ENCODE measurements at places on chromosomes 16 and 17.

- DNase-seq = no peak
Observed at GRCh38 chr16:56930486-56931270, 1.3 kb upstream of the HERPUD1 start.

DNA sequence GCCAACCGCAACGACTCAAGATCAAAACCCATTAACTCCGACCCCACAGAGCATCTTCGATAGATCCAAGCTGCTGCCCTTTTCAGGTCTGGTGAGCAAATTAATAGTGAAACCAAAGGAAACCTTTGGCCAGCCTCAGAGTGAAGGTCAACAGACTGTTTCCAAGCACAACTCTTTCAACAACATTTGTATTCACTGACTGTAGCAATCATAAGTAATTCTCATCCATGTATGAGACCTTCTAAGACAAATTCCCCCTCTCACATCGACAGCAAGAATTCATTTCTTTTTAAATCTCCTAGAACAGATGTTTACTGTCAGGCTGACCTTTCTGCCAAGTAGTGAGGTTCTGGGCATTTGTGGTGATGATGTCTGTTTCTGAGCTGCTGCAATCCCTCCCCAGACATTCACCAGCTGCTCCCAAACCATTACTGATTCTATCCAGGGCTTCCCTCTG, 64.2 kb downstream of the SLC39A11 start:
- peak; percentile 65 for DNase-seq

GRCh38 chr16:89256651-89257254, 39.2 kb downstream of the ZNF778 start:
- DNase-seq = peak; percentile 65

DNA sequence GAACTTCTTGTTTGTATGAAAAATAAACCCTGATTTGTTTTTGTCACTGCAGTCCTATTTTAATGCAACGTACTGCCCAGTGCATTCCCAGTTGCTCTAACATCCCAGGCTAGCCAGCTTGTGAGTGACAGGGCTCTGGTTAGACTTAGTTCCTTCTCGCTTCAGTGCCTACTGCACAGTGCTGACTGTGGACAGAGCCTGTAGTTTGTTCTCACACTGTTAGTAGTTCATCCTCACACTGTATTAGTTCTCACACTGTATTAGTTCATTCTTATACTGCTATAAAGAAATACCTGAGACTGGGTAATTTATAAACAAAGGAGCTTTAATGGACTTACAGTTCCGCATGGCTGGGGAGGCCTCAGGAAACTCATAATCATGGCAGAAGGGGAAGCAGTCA, 116.6 kb upstream of the SALL1 start:
- no peak for DNase-seq

DNA sequence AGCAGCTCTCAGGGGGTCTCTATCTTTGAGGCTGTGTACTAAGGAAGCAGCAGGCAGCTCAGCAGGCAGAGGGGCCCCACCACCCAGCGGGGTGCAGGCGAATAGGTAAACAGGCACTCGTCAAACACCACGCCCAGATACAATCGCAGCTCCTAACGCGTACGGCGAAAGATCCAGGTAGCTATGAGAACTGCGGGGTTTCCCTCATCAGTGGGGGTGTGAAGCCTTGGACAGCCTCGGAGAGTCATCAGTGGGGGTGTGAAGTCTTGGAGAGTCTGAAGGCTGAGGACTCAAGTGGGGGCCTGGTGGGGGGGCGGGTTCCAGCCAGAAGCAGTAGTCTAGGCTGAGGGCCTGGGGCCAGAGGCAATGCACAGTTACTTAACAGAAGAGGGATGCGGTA, 69.0 kb downstream of the RTN4RL1 start:
- DNase-seq = no peak

GRCh38 chr16:11819798-11820197, 22.7 kb upstream of the ZC3H7A start:
- DNase-seq = no peak

DNA sequence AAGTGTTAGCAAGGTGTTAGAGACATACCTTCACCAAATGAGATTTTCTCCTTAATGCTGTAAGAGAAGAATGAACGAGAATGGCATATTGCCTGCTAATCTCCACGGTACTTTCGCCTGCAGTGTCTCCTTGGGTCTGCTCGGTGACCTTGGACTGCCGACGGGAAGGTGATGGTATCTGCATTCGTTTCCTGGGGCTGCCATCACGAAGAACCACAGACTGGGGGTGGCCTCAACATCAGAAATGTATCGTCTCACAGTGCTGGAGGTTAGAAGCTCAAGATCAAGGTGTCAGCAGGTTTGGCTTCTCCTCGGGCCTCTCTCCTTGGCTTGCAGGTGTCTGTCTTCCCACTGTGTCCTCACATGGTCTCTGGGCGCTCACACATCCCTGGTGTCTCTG, 86.3 kb upstream of the TNRC6C start:
- DNase-seq = no peak

- DNase-seq = no peak
Observed at GRCh38 chr16:20099375-20099774, 25.7 kb upstream of the GPR139 start.

DNA sequence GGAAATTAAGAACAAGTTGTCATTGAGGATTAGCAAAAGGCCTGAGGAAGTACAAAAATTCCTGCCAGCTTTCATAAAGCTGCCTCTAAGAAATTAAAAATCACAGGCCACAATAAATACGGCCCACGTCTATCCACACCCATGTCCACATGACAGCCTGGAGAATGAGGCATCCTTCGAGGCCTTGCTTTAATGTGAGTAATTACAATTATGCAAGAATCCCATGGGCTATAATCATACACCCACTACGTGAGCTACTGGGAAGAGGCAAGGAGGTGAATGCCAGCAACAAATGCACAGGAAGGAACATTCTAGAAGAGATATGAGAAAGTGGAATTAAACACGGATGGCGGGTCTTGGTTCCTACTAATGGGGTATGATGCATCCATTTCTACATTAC, 65.4 kb upstream of the ZFHX3 start:
- peak; percentile 78 for DNase-seq

DNA sequence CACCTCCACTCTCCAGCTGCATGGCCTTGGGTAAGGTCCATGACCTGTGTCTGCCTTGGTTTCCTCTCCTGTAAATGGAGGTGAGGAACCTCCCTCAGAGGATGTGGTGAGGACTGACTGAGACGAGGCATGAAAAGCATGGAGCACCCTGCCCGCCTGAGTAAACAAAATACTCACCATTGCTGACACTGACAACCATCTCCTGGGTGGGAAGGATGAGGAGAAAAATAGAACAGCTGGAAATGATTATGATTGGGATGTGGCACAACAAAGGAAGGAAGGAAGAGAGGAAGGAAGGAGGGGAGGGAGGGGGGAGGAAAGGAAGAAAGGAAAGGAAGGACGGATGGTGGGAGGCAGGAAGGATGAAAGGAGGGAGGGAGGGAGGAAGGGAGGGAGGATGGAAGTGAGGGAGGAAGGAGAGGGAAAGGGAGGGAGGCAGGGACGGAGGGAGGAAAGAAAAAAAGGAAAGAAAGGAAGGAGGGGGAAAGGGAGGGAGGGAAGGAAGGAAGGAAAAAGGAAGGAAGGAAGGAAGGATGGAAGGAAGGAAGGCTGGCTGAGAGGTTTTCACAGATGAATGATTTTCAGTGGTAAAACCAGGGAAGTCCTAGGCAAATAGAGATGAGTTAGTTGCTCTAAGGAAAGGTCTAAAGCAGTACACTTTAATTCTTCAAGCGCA, 276.5 kb upstream of the XYLT1 start:
- DNase-seq = peak; percentile 25

- DNase-seq = no peak
Observed at GRCh38 chr16:23016368-23016767, 132.9 kb downstream of the USP31 start.

DNA sequence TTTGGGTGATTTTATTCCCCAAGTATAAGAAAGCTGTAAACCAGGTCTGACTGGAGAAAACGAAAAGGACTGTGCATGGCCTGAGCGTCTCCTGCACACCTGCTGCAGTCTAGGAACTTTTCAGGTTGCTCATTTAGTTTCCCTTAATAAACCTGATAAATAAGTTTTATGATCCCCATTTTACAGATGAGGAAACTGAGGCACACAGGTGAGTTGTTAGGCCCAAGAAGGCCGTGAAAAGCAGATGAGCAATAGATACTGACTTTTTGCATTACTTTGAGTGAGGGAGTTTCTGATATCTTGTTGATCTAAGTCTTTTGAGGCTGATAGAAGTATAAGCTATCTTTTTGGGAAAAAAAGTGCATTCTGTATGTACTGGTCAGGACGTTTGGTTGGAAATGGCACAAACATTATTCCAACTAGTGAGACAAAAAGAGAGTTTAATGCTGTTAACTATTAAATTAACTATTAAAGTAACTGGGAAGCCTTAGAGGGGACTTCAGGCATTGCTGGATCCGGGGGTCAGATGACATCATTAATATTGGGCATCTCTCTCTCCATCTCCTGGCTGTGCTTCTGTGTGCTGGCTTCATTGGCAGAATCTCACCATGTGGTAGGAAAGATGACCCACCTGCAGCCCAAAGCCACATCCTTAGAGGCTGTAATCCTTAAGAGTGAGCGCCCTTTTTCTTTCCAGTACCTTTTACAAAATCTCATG, 163.4 kb downstream of the CMIP start:
- no peak for DNase-seq

DNA sequence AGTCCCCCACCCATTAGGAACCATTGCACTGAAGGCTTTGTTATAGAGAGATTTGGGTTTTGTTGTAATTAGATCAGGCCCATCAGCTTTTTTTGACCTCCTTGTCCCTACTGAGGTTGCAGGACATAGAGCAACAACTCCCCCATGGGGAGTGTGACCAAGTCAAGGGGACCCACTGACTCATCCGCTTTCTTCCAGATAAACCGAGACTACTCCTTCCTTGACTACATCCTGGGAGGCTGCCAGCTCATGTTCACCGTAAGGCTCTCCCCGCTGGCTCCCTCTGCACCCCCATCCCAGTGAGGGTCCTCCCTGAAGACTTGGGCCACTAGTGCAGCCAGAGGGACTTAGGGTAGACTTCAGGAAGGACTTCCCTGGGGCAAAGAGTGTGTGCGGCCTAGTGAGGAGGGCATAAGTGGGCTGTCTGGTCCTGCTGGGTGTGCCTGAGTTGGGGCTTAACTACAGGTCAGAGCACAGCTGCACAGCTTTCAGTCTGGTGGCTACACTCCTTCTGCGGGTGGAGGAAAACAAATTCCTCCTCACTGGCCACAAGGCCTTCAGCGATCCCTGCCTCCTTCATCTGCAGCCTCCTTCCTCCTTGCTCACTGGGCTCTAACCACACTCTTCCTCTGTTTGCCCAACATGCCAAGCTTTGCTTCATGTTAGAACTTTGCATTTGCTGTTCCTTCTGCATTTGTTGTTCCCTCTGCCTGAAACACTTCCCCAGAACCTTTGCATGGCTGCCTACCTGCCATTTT, 31.0 kb downstream of the CPNE2 start:
- DNase-seq = no peak

DNA sequence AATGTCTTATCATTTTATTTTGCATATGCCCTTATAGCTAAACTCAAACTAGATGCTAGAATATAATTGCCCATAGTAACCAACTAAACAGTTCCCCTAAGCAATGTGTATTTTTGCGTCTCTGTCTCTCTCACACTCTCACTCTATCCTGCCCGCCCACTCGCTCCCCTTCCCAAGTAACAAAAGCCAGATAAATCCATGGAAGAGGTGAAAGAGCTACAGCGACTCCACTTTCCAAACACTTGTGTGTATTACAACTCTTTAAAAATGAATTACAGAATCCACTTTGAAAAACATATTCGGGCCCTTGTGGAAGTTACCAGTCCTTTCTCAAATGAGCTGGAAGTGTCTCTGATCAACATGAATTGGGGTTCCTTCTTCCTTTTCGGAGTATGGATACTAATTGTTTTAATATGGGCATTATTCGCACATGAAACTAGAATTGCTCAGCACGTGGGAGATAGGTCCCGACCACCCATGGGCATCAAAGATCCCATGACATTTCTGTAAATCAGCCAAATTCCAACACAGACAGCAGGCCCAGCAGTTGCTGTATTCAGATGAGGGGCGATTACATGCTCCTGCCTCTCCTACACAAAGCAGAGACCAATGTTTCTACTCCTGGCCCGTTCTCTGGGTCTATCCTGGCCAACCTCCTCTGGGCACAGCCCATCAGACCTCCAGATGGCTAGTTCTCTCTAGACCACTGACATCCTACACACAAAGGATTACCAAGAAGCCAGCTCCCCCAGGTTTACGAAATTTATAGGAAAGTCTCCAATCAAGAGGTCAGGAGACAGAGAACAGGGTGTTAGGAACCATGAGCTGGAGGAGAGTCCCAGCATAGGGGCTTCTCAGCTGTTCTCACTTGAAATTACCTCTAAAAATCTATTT, 121.5 kb downstream of the ZFHX3 start:
- DNase-seq = no peak

DNA sequence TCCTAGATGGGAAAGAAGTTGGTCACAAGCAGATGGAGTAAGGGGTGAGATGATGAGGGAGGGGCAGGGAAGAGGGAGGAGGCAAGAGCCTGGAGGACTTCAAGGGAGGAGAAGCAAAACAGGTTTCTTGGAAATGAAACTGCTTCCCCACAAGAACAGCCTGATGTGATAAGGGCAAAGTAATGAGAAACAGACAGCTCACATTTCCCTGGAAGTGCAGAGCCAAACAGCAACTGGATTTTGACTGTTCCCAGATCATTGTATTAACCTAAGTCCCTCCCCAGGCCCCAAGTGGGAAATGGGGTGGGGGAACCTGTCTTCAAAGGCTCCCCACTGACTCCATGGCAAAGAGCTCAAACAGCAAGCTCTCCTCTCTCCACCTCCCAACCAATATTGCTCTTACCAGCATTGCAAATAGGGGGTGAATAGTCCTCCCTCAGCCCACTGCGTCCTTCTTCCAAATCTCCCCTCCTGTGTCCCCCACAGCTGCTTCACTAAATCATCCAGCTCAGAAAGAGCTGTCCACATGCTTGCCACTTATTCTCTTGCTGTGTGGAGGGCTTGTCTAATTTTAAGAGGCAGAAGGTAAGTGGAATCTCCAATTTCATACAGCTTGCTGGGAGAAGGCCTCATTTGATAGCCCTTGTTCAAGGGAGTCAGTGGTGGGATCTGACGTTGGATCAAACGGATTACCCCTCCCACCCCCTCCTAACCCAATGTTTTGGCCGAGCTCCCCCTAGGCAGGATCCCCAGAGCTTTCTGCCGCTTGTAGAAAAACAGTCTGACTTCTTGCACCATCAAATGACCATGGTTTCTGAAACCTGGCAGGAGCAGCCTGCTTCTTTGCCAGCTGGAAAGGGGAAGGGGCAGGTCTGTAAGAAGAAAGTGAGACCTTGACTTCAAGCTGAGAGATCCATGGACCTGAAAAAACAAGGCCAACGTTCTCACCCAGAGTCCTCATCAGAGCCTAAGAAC, 56.3 kb upstream of the SMIM36 start:
- peak; percentile 40 for DNase-seq

DNA sequence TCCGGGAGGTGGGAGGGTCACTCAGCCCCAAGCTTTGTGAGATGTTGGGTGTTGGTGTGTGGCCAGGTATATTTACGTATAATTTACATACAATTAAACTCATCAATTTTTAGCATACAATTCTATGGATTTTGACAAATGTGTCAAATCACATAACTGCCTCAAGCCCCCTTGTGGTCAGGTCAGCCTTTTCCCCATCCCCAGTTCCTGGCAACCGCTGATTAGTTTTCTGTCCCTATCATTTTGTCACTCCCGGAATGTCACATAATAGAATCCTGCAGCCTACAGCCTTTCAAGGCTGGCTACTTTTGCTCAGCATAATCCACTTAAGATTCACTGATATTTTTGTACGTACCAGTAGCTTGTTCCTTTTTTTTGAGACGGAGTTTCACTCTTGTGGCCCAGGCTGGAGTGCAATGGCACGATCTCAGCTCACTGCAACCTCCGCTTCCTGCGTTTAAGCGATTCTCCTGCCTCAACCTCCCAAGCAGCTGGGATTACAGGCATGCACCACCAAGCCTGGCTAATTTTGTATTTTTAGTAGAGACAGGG, 19.3 kb upstream of the RAI1 start:
- DNase-seq = no peak

- peak; percentile 91 for DNase-seq
Observed at GRCh38 chr16:89365044-89365467, 125.3 kb downstream of the ANKRD11 start.

All from fibroblast of mammary gland (primary cell).